NCI-H1417 treated with DMSO at 0.1 percent for 48 hours (cell line): ENCODE measurements at places on chromosomes 3 and 15.

DNA sequence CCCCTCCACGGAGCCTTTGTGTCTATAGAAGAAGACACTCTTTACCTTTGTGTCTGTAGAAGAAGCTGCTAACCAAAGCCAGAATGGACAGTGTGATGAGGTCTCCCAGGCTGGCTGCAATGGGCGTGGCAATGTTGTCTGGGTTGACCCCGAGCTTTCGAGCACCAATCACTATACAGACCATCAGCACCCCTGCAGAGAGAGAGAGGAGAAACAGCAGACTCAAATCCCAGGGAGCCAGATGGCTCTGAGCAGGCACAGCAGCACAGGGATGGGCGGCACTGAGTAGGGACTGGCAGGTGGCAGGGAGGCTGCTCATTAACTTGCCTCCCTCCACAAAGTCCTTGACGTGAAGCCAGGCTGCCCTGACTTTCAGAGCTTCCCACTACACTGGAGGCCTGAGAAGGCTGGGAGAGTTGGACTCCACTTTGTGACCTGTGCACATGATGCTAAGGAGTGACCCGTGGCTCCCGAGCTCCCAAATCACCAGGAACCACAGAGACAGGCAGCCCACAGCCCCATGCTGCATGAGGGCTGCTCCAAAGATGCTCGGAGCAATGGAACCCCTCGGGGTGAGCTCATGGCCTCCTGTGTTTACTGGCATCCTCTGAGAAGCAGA is 53.9 kb downstream of the ROPN1B start:
- DNase-seq, result no peak

DNA sequence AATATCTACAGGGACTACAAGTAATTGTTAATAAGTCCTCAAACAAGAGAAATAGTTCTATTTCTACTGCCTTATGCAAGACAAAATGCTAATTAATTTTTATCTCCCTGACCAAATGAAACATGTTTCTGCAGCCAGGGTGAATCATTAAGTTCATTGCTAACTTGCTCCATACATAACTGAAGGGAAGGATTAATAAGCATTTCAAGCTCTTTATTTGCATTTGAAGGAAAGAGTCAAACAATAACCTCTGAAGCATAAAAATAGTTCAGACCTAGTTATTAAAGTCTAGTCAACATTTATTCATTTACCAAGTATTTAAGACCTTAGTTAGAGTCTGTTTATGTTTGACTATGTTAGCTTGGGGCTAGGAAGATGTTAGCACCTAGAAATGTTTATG is 120.0 kb downstream of the ATP1B3 start:
- DNase-seq, result no peak

DNA sequence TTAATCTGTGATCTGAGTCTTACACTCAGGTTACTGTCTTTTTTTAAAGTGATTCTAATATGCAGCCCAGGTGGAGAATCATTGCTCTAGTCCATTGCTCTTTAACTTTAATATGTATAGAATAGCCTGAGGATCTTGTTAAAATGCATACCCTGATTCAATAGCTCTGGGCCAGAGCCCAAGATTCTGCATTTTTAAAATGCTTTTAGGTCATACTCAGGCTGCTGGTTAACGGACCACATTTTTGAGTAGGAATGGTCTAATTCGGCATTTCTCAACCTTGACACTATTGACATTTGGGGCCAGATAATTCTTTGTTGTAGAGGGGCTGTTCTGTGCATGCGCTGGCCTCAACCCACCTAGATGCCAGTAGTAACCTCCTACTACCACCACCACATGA is 20.9 kb upstream of the FSTL1 start:
- no peak for DNase-seq

DNA sequence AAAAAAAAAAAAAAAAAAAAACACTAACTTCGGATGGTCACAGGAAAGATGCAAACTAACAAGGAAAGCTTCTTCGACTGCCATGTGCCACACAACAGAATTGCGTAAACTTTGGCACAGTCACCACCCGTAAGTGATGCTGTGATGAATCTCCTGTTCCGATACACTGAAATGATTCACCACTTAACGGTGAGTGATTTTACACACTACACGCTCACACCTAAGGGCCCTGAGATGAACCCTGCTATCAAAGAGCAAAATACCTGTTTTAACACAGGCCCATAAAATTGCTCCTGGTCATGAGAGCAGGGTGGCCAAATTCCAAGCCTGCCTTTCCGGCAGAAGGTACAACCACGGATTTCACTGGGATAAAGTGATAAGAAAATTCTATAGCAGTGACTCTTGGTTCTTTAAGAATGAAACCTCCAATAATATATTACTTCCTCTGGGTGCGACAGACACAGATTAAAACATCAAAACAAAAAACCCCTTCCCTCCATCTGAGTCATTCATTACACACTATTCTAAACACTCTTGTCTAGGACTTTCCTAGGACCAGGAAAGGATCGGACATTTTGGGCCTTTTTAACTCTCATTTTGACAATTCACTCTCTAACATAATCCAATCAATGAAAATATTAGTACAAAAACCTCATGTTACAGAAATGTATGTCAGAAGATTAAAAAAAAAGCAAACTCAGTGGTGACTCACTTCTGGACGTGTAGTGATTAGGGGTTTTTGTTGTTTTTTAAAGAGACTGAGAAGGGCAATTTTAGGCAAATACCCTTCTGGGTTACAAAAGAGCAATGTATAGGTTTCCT is 28.3 kb downstream of the LRIG1 start:
- no peak for DNase-seq

DNA sequence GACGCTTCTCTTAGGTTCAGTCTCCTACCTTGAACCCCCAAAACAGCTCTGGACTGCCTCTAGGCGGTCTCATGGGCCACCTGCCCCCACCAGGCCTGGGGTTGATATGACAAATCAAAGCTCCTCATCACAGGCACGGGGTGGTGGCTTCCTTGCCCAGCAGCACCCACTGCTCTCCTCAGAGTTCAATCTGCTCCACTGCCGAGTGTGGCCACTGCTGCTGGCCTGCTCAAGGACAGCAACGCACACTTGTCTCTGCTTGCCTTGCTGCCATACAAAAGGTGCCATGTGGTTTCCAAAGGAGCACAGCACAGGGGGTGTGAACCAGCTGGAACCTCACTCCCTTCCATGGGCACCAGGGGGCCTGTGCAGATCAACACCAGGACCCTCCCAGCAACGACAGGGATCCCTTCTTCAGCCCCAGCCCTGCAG is 10.2 kb downstream of the KBTBD13 start:
- DNase-seq, result no peak
